ENCODE measurements at places on chromosomes 4 and X. TPM values are rescaled to one million over a fixed set of nuclear protein-coding genes. Genes with fewer than 3 reads are reported as not detected.

The WDR13 gene
- total RNA-seq: 177 TPM

DNA sequence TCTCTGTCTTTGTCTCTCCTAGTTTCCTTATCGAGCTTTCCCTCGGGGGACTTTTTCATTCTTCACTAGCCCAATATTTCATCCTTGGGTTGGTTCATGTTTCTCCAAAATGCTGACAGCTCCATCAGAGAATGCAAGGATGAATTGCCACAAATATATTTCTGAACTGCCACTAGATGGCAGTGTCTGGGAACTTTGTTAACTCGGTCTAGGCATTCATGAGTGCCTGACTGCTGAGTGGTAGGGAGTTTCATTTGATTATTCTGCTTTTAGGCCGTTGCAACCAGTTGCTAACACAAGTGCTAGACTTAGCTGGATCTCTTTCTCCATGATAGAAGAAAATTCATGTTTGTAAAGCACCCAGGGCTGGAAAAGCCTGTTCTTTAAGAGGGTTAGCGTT is 73.5 kb upstream of the RAP2C start:
- no peak overlapping the region for H3K4me3 ChIP-seq
- no peaks in the 10 kb centered on the region for H3K27me3 ChIP-seq
- H3K36me3 ChIP-seq: no peaks in the 10 kb centered on the region
- DNase-seq: peak; percentile 39
- no peak overlapping the region for H3K27ac ChIP-seq
- no peaks in the 10 kb centered on the region for H3K4me1 ChIP-seq

- DNase-seq: no peak
- no peaks in the 10 kb centered on the region for H3K36me3 ChIP-seq
- no peaks in the 10 kb centered on the region for H3K4me1 ChIP-seq
- no peaks in the 10 kb centered on the region for H3K27me3 ChIP-seq
- H3K27ac ChIP-seq: no peak overlapping the region
These were observed 19.5 kb upstream of the SYTL5 start for GRCh38 chrX:37986893-37987292.

The POLR2B gene
- total RNA-seq: 78.2 TPM

GRCh38 chrX:54043056-54043455 is 1.2 kb downstream of the PHF8 start:
- H3K4me1 ChIP-seq: no peaks in the 10 kb centered on the region

- H3K36me3 ChIP-seq: no peaks in the 10 kb centered on the region
- no peak overlapping the region for H3K27ac ChIP-seq
- H3K4me3 ChIP-seq: no peak overlapping the region
- no peaks in the 10 kb centered on the region for H3K27me3 ChIP-seq
These were observed 417.9 kb downstream of the GPM6A start for GRCh38 chr4:175394208-175394607.

DNA sequence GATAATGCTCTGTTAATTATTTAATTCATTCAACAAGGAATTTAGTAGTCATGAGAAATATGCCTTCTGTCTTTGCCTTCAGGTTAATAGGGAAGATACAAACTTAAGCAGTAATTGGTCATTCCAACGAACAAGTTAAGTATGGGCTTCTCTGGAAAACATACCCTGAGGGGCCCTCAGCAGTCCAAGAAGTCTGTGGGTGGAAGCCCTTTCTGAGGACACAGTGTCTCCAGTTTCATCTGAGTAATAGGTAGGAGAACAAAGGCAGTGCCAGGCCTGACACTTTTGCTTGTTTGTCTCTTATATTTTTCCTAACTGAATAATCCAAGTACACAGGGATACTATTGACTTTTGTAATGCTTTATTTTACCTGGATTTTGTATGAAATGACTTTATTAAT is 262.5 kb downstream of the FBXW7 start:
- H3K27ac ChIP-seq: no peak overlapping the region
- H3K4me1 ChIP-seq: peaks cover 2% of the 10 kb centered on the region
- DNase-seq: no peak
- no peaks in the 10 kb centered on the region for H3K36me3 ChIP-seq
- H3K4me3 ChIP-seq: no peak overlapping the region
- H3K27me3 ChIP-seq: no peaks in the 10 kb centered on the region
